ENCODE measurements at places on chromosomes 1 and 21.

GRCh38 chr1:219563568-219563967 lies 49.3 kb downstream of the ZC3H11B start:
- no peak for DNase-seq

DNA sequence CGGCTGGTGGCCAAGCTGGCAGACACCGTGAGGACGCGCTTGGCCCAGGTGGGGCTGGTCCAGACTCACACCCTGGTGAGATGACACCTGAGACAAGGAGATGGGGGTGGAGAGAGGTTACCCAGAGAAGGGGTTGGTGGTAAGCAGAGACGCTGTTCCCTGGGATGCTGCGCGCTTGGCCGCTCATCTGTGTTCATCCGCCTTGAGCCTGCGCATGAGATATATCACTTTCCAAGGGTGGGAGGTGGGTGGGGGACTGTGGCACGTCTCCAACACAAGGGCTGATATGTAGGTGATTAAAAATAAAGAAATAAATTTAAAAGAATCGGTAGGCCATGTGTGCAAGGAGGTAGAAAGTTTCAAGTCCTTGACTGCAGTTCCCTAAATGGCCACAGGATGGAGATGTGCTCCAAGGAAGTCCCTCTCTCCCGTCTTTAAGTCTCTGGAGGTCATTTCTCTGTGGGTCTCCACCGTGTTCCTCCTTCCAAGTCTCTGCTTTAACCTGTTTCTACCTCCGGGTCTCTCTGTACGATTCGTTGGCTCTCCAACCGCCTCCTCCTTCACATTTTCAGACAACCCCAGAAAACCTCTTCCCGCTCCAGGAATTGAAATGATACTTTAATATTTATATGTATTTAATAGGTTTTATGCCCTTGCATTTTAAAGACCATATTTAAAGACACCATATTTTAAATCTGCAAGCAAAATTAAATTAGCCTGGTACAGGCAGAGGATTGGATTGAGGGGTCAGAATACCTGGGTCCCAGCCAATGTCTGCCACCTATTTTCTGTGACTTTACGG lies 4.5 kb downstream of the TTC24 start:
- DNase-seq: peak; percentile 51

DNA sequence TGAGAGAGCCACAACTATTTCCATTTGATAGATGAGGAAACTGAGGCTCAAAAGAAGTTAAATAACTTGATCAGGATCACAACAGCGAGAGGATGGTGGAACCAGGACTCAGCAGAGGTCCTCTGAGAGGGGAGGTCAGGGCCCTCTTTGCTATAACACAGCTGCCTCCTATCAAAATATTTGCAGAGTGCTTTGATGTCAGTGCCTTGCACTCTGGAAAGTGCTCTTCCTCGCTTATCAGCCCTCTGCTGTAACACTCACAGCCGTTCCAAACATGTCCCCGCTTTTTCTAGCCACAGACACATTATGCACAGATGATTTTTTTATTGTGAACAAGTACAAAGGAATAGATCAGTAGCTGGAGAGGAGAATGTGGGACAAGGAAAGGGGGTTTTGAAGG lies 71.8 kb upstream of the ARHGAP29 start:
- no peak for DNase-seq

GRCh38 chr1:32948390-32948722 lies 16.3 kb downstream of the RNF19B start:
- no peak for DNase-seq

DNA sequence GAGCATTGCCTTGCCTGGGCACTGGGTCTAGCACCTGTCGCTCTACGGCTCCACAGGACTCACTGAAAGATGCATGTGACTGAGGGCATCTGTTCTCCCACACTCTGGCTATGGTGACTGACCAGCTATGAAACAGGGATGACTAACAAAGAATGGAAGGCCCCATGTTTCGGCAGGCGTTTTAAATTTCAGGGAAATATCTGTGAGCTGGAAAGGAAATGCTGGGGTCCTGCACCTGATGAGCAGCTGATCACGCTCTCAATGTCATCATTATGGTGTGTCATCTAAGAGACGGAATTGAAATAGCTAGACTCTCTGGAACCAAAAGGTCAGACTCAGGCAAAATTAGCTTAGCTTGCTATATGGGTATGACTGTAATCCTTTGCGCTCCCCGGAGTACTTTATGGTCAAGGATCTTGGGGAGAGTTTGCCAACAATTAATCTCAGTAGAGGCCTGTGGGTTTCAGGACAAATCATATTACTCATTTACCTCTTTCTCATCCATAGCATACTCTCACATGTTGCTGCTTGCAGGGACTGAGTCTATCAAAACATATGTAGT lies 24.5 kb upstream of the PALMD start:
- no peak for DNase-seq

- no peak for DNase-seq
Observed at GRCh38 chr1:203140743-203141520, 13.4 kb downstream of the ADORA1 start.

DNA sequence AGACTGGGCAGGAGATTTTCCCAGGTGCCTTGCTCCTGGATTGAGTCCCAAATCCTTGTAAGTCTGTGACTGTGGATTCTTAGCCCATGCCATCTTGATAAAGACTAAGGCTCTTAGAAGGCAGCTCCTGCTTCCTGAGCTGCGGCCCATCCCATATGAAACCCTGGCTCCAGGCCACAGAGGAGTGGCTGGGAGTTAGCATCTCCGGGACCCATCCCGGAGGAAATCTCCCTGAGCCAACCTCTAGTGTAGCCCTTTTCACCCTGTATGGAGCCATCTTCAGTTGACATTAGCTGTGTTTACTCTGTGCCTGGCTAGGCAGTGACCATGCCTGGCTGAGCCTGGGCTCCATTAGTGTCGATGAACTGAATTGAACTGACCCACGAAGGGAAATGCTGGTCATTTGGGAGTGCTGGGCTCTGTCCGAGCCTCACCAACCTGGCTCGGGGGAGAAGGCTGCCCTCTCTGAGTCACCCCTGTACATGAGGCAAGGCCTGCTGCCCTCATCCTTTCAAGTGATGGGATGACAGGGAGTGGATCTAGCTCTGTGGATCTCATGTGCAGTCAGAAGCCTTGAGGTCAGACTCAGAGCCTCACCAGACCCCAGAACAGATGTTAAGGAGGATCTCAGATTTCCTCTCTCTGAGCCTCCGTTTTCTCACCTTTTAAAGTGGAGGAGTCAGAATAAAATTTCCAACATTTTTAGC lies 37.5 kb downstream of the LGR6 start:
- no peak for DNase-seq

- DNase-seq: no peak
Observed at GRCh38 chr21:45366931-45367401, 38.0 kb upstream of the COL18A1 start.

Measured in stimulated activated CD8-positive, alpha-beta memory T cell treated with anti-CD3 and anti-CD28 coated beads, Interleukin-2, amount 100 ng/mL, for 1 hour (primary cell).